Stimulated activated CD4-positive, alpha-beta T cell treated with anti-CD3 and anti-CD28 coated beads, Interleukin-4, amount 100 ng/mL, for 4 hours (primary cell): ENCODE measurements at places on chromosomes 1 and 21.

DNA sequence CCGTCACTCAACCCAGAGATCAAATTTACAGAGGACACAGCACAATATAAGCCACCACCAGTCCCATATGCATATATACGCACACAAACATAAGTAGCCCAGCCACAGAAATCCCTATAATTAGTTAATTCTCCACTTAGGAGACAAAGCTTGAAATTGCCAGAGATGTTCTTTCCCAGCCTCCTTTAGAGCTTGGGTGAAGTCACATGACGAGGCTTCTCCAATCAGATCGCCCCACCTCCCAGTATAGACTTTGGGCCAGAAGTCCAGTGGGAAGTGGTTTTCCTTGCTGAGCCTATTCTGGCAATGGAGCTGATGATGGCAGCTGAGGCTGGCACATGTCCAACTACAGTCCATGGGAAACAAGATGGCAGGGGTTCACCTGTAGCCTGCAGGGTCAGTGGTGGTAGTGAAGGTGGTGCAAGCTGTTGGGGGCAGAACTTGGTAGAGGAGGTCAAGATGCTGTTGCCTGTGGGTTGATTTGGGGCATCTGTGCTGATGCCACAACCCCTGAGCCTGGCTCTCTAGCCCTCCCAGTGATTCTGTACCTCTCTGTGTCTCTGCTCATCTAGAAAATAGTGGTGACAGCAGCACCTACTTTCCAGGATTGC, 535.9 kb downstream of the MATN1 start:
- no peak for DNase-seq

GRCh38 chr1:186812570-186812969, 16.2 kb upstream of the PLA2G4A start:
- DNase-seq = no peak

GRCh38 chr1:40395190-40396175, 22.0 kb downstream of the SMAP2 start:
- no peak for DNase-seq

DNA sequence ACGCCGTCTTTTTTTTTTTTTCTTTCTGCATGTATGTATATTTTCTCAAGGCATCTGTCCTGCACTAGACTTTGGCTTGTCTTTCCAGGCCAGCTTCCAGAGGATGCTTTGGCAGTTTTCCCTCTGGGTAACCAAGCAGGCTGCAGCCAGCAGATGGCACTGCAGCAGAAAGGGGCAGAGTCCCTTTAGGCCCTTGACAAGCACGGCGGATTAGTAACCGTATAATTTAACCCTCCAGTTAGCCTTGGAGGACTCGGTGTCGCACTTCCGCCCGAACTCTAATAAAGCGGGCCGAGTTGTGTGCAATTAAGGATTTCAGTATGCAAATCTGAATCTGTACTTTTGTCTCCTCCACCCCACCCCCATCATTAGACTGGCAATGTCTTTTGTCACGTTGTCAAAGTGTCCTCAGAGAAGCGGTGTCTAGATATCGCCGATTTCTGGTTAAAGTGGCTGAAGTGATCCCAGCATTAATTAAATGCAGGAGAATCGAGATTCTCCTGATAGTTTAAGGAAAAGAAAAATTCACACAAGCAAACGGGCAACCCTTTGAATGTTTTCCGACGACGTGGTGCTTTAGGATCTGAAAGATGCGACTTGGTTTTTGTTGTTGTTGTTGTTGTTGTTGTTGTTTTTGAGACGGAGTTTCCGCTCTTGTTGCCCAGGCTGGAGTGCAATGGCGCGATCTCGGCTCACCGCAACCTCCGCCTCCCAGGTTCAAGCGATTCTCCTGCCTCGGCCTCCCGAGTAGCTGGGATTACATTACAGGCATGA, 1.1 kb upstream of the TMEM167B start:
- no peak for DNase-seq
